ENCODE measurements at places on chromosomes 6 and 20.

DNA sequence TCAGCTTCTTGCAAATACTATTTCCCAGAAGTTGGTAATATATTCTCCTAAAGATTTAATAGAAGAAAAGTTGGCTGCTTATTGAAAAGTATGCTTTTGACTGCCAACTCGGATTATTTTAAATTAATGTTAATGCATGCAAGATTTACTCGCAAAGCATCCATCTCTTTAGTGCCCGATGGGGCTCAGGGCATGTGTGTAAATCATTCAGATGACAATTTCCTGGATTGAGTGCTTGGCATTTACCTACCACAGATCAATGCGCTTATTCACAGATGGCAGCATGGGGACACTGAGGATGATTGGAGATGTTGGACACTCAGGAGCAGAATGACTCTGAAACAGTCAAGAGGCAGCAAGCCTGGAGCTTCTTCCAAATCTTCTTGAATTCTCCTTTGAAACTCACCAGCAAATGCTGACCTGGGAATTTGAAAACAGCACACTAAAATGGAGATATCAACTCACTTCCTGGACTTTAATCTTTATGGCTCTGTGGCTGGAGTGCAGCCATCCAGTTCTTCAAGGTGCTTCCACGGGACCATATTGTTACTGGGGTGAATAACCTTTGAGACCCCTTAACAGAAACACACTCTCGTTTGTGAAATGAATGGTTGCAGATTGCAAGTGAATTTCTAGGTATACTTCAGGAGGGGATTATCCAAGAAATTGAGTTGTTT, 34.1 kb upstream of the TIAM2 start:
- no peak for DNase-seq

DNA sequence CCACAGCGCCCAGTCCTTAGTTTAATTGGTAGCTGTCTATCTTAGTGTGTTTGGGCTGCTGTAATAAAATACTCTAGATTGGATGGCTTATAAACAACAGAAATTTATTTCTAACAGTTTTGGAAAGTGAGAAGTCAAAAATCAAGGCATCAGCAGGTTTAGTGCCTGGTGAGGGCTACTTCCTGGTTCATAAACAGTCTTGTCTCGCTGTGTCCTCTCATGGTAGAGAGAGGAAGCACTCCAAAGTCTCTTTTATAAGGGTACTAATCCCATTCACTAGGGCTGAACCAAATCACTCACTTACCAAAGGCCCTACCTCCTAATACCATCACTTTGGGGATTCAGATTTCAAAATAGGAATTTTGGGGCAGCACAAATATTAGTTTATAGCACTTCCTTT, 336.9 kb upstream of the RSPO3 start:
- DNase-seq = no peak

DNA sequence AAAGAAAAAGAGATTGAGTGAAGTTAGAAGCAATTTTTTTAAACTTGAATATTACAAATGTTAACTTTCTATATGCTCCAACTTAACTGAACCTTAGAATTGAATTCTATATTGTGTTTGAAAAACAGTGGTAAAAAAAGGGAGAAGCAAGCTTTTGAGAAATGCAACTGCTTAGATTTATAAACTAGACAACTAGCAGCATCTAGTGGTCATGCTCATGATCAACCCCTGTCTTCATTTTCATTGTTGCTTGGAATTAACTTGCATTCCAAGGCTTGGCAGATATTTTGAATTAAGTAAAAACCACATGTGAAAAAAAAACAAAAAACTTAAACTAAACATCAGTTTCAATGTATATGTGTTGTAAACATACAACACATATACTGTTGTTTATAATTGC, 113.1 kb downstream of the C6orf58 start:
- no peak for DNase-seq

- DNase-seq = no peak
Observed at GRCh38 chr6:128492386-128492785, 28.0 kb downstream of the PTPRK start.

- DNase-seq = no peak
Observed at GRCh38 chr20:50593005-50593335, 82.8 kb downstream of the PTPN1 start.

DNA sequence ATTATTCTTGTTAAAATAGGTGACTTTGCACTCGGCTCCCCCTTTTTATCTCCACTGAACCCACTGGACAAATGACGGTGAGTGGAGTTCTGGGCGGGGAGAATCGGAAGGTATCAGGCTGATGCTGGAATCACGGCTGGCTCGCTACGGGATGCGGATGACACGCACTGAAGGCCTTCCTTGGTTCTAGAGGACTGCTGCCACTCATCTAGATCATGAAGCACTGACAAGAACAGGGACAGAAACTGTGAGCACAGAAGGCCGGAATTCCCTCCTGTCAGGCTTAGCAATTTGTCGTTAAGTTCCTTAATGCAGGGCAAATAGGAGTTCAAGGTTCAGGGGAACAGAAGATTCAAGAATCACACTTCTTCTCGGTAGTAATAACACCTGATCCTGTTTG, 89.9 kb upstream of the MPC1 start:
- DNase-seq = no peak

DNA sequence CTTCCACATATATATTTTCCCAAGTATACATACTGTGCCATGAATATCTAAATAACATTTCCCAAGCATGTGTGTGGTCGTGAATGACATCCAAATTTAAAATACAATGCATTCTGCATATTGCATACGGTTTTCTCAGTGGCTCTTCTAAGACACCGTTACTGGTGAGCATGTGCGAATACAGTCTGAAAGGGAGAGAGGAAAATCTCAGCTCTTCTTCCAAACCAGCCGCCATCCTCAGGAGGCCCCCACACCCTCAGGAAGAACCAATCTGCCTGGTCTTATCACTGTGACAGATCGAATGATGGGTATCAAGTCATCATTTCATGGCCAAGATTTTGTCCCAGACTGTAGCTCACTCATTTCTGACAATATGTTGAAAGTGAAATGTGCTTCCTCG, 50.7 kb downstream of the ADAT2 start:
- no peak for DNase-seq

DNA sequence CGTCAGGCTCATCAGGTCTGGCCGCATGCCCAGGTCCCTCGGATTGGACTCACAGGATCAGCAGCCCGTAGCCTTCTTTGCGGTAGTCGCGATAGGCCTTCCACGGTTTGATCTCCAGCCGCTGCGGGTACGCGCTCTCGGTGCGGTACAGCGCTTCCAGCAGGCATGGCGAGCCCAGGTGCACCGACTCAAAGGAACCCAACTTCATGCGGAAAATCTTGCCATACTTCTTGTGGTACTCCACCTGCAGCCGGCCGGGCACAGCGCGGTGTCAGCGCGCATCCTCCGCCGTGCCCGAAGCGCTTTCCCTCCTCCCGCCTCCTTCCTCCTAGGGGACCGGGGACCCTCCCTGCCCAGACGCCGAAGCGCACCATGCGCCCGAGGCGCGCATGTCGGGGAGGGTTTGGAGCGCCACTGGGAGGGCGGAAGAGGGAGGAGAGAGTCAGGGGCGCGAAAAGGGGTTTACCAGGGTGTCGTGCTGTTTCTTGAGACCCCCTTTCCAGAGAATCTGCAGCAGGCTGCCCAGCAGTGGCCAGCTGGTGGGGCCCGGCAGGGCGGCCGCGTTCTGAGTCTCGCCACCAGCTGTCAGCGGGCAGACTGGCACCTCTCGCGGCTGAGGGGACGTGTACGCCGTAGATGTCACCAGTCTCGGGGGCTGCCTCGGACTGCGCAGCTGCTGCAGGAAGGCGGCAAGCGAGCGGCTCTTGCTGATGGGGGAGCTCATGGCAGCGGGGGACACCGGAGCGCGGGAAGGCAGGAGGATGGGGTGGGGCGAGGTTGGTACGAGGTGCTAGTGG, 732 bp downstream of the CYP24A1 start:
- no peak for DNase-seq

DNA sequence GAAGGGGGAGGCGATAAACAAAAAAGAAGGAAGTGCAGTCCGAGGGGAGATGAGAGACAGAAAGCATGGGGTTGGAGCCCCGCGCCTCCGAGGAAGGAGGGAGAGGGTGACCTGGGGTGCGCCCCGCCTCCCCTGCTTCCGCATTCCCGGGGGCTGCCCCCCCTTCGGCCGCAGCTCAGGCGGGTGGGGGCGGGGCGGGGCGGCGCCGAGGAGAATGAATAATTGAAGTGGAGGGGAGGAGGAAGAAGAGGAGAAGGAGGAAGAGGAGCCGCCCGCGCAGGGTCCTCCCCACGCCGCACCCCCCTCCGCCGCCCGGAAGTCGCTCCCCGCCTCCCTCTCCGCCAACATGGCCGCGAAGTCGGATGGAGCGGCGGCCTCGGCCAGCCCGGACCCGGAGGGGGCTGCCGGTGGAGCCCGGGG, at the start of gene XKR7:
TSS of gene XKR7 (plus strand) at position 322 of the 420 bp plus-strand sequence. CDS start at position 347, 25 bp downstream.
- DNase-seq = no peak

DNA sequence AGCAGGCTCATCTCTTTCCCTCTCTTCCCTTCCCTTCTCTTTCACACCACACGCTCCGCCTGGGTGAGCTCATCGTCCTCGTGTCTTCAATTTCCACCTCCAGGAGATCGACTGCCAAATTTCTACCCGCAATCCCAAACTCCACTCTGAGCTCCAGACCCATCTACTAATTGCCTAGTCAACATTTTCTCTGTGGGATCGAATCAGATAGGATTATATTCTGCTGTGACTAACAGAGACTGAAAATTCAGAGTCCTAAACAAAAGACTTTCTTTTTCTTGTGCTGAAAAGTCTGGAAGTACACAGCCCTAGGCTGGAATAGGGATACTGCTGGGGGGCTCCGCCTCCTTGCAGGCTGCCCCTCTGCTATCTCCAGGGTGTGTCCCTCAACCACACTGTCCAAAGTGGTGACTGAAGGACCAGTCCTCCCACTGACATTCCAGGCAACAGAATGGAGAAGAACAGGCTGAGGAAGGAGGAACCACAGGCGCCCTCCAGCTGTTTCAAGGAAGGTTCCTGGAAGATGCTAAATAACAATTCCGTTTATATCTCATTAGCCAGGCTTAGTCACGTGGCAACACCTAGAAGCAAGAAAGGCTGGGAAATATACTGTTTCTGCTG, 5.0 kb upstream of the HSPA12B start:
- no peak for DNase-seq

DNA sequence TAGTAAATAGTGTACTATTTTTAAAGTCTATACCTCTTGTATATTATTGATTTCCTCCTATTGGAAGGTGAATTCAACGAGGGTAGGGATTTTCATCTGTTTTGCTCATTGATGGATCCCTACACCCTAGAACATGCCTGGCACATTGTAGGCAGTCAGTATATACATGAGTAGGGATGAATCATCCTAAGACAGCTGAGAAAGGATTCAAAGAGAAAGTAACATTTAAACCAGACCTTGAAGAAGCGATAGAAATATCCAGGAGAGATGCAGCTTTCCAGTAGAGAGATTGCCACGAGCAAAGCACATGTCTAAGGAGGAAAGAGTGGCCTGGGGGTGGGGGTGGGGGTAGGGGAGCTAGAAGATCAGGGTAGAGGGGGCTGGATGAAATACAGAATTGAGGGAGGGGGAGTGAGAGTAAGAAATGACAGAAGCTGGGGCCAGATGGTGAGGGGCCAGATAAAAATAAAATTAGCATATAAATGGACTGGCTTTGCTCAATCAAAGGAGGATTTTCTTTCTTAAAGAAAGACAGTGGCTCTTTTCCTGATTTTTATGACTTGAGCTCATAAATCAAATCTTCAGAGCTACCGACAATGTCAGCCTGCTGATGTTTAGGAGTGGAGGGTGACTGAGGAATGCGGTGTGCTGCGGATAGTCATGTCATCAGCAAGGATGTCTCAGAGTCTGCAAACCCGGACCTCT, 168.2 kb downstream of the SAMD5 start:
- no peak for DNase-seq

DNA sequence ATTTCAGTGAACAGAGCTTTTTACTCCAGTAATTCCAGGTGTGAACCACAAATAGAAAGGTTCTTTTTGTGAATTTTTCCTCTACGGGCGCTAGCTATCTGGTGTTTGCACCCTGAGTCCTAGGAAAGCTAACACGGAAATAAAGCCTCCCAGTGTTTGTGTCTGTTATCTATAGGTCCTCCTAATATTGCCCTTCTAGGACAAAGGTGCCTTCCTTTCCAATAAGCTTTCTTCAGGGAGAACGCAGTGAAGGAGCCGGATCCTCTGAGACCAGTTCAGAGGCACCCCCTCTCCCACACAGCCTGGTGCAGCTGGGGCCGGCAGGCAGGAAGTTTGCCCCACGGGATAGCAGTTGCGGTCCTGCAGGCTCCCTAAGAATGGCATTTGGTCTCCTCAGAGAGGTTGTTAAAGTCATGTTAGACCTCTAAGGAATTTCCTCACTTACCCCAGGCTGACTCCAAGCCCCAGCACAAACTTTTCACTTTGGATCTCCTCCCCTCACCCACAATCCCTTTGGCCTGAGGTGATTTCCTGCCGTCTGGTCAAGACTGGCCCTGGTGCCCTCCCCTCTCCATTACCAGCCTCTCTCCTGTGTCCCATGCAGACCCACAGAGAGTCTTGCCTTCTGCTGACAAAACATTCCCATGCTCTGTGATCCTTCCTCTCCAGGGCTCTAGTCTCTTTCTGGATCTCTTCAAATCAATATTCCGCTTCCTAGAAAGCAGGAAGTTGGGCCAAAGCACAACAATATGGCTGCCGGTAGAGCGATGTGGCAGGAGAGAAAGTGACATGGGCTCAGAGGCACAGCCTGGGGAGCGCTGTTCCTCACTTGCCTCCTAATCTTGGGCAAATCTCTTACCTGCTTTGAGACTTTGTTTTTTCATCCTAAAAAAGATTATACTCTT, 126.0 kb downstream of the MOXD1 start:
- DNase-seq = no peak

DNA sequence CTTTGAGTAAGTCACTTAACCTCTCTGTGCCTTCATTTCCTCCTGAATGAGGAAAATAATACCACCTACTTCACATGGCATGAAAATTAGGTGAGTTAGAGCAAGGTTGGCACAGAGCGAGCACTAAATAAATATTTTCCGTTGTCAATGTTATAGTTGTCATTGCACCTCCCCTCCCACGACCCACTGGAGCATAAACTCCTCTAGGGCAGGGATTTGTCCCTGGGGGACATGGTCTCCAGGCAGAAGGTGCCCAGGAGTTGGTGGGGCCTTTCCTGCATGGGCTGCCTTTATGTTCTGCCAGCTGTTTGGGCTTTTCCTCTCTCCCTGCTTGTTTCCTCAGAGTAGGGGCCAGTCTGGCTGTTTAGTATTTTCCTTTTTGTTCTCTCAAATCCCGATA, 1.3 kb upstream of the ANGPT4 start:
- no peak for DNase-seq

- peak; percentile 38 for DNase-seq
Observed at GRCh38 chr20:58389324-58389967, 417 bp downstream of the VAPB start.

DNA sequence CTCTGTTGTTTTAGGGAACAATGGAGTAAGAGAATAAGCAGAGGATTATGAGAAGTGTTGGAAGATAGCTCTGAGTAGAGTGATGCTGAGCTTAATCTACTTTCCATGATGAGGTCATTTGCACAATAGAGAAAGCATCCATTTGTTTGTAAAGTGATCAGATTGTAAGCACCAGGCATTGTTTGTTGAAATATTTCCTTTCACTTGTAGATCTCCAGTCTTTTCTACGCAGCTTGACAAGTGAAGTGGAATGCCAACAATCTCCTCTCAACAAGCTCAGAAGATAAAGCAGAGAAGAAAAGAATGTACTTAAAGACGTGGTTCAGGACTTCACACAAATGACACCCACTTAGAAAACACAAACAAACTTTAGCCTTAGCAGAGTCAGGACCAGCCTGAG, 80.1 kb upstream of the MARCKS start:
- no peak for DNase-seq

- DNase-seq = no peak
Observed at GRCh38 chr20:56788671-56789610, 159.8 kb downstream of the TFAP2C start.

GRCh38 chr20:59047938-59048680, 5.5 kb upstream of the PRELID3B start:
- DNase-seq = peak; percentile 74

Measured in activated CD4-positive, alpha-beta T cell treated with anti-CD3 and anti-CD28 coated beads, Interleukin-2, Interleukin-6, amounts not matched to agents 100 ng/mL and 50 ng/mL, durations not matched to agents 16 hours and 8 hours (primary cell).